Stimulated activated CD8-positive, alpha-beta memory T cell treated with anti-CD3 and anti-CD28 coated beads, Interleukin-7, amount 100 ng/mL, for 4 hours (primary cell): ENCODE measurements at places on chromosomes 7 and 10.

- no peak for DNase-seq
Observed at GRCh38 chr10:66860376-66860945, 65.4 kb upstream of the LRRTM3 start.

GRCh38 chr10:79488870-79489269, 23.5 kb upstream of the EIF5AL1 start:
- DNase-seq = no peak

DNA sequence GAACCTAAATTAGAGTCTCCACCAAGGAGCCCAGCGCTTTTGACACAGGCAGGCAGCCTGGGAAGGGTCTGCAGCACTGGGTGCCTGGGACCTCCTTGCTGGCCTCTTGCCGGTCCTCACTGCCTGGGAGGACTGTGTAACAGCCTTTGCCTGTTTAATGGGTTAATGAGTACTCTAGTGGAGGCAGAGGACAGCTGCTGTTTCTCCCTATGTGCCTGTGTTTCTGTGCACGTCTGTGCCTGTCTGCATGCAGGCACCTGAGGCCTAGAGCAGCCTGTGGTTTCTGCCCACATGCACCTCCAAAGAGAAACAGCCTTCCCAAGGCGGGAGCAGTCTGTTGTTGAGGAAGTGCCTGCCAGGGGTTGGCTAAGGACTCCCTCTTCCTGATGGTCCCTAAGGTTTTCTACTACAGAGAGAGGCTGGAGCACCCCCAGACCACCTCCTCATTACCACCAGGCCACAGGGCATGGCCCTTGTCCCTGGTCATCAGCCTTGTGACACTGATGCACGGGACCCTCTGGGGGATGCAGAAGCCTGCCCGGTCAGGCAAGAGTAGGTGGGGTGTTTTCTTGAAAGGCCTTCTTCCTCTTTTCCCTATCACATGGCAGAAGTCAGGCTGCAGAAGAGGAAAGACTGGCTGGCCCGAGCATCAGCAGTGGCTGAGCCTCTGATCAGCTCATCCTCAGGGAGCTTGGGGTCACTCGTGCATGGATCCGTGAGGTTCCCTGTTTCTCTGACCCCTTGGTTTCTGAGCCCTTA, 14.2 kb downstream of the SLC29A3 start:
- no peak for DNase-seq

GRCh38 chr10:119206603-119207365, 587 bp upstream of the GRK5 start:
- DNase-seq = no peak

GRCh38 chr10:69744971-69745370, 56.7 kb upstream of the COL13A1 start:
- no peak for DNase-seq

DNA sequence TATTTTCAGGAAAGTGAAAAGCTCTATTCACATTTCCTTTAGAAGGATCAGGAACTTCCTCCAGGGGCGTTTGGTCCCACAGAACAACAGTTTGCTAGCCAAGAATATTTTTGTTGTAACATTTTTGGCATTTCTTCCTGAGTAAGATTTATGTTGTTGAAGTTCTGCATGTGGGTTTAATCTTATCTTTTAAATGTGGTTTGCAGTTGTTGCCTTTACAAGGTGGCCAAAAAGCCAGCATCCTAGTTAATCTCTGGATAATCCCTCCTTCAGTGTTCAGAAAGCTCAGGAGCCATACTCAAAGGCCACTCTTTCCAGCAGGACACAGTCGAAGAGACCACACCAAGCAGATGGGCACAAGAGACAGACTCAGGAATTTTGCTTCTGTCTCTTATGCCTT, 30.0 kb downstream of the SLC26A4 start:
- DNase-seq = no peak

DNA sequence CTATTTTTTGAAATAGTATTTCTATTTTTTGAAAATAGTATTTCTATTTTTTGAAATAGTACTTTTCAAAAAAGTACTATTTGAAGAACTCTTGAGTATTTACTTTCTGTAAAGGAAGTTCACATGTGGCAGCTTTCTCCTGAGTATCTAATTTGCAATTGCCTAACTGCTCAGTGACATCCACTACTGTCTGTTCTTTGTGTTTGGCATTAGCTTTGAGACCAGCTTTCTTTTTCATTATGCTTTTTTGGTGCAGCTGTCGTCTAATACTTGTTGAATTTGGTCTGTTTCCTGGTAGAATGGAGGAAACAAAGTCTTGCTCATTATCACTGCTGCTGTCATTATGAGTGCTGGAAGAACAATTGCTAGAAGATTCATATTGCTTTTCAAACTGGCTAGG, 99.1 kb downstream of the BMPR1A start:
- no peak for DNase-seq

GRCh38 chr10:92848037-92848440, 281 bp upstream of the EXOC6 start:
- DNase-seq = no peak

DNA sequence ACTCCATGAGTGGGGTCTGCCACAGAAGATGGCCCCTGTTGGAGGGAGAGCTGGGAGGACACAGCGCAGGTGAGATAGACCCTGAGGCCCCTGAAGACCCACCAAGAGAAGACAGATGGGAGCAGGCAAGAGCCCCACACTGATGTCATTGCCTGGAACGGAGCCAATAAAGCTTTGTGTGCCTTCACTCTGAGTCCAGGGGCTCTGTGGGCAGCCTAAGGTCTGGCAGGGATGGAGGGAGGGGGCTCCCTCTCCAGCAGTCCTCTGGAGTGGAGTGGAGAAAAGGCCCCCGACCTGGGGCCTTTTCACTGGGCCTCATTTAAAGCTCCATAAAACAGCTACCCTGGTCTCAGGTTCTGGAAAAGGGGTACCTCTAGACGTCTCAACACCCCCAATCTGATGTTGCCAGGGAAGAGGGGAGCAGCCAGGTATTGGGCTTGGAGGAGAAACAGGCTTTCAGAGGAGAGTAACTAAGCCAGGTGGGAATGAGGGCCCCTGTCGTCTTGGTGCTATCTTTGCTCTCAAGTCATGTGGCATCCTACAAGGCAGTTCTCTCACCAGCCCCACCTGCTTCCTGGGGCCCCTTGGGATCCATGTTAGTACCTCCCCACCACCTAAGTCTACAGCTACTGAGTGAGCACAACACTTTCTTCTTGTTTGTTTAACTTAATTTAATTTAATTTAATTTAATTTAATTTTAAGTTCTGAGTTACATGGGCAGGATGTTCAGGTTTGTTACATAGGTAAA, 1.4 kb downstream of the C10orf62 start:
- no peak for DNase-seq

- DNase-seq = no peak
Observed at GRCh38 chr10:92712016-92712889, 22.5 kb downstream of the HHEX start.

DNA sequence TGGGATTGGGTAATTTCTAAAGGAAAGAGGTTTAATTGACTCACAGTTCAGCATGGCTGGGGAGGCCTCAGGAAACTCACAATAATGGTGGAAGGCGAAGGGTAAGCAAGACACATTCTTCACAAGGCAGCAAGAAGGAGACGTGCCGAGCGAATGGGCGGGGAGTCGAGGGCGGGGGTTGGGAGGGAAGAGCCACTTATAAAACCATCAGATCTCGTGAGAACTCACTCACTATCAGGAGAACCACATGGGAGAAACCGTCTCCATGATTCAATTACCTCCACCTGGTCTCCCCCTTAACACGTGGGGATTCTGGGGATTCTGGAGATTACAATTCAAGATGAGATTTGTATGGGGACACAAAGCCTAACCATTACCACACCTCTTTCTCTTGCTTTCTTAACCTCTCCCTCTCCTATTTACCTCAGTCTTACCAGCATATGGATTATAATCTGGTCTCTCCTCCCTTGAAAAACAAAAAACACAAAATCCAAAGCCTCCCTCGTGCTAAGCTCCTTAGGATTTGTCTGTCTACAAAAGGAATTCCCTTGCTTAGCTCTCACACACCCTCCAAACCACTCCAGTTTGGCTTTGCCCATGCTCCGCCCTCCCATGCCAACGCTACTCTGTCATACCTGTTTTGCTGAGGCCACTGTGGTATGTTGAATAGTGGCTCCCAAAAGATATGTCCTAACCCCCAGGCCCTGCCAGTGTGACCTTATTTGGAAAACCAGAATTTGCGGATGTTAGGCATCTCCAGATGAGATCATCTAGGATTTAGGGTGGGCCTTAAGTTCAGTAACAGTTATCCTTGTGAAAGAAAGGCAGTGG, 19.6 kb upstream of the EFCAB10 start:
- no peak for DNase-seq

- DNase-seq = no peak
Observed at GRCh38 chr7:138992052-138992531, 10.9 kb upstream of the KIAA1549 start.
